Daoy (cell line): ENCODE measurements at places on chromosomes 16 and 17. TPM values are rescaled to one million over a fixed set of nuclear protein-coding genes. Genes with fewer than 3 reads are reported as not detected.

MAP2K6 gene
- total RNA-seq: 0.40 and 5.9 TPM in 2 replicates

DNA sequence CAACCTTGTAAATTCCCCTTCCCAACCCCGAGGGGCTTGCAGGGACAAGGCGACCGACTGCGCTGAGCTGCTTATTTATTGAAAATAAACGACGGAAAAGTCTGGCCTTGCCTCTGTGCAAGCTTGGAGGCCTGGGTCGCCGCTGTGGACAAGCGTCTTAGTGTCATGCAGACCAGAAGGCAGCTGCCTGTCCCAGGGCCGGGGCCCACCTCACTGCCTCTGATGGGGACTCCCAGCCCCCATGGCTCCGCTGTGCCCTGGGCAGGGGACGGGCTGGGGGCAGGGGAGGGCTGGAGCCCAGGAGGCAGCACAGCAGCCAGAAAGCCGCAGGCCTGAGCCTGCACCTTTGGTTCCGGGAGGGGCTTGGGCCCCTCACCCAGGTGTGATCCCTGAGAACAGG is 20.7 kb downstream of the RABEP2 start:
- no peak for DNase-seq

DNA sequence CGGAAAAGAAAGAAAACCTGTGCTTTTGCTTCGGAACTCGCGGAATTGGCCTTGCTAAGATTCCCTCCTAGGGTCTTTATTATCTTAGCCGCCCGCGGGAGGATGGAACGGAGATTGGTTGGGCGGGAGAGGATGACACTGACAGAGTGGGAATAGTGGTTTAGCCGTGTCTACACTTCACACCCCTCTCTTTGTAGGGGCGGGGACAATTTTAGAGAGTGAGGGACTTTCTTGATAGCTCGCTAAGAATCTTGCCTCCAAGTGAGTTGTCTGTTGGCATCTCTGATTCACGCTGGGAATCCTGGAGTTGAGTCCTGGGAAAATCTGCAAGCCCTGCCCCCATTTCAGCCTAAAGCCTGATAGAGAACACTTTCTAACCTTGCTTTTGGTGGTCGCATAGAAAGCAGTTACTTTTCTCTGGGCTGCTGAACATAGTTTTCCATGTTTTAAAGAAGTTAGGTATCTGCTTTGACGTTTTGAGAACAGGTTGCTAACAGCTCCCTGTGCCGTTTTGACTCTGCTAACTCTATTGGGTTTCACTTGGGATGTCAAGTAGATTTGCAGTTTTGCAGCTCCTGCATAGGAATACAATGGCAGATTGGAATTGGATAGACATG is 697 bp downstream of the NOL11 start:
- peak; percentile 46 for DNase-seq

ST6GALNAC1 gene
- total RNA-seq: not detected in 2 replicates

- no peak for DNase-seq
Measured at GRCh38 chr16:72072514-72073342, 9.7 kb downstream of the HPR start.

DNA sequence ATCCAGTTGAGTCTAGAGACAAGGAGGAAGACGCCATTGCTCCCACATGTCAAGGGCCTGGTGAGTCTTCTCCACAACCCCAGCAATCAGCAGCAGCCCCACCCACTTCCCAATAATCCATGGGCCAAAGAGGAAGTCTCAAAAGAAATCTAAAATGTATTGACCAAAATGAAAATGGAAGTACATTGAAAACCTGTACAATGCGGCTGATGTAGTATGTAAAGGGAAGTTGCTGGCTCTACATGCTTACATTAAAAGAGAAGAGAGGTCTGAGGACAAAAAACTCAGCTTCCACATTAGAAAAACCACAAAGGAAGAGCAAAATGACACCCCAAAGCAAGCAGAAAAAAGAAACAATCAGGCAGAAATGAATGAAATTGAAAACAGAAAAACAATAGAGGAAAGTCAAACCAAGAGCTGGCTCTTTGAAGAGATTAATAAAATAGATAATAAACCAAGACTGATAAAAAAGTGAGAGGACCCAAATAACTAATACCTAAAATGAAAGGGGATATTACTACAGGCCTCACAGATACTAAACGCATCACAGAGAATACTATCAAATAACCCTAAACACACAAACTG is 100.6 kb upstream of the METRNL start:
- no peak for DNase-seq

DNA sequence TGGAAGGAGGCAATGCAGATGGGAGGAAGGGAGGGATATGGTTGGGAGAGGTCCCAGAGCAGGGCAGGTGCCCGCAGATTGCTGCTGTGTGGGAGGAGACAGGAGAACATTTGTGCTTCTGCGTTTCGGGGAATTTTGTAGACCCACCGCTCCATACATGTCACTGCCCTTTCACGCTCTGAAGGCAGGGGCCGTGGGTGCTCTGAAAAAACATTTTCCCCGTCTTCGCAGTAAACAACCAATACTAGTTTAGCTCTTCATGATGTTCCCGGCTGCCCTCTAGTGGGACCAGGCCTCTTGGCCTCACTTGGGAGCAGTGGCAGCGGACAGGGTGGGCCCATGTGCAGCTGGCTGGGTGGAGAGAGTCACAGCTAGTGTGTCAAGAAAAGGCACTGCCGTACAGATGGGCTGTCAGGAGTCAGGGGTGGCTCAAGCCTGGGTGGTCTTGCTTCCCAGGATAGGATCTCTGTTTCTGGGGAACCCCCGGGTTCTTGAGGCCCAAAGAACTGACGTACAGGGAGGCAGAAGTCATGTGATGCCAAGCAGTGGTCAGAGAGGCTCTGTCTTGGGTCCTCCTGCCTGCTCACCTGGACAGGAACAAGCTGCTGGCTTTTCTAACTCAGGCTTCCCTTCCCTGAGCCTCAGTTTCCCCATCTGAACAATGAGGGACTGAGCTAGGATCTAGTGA is 46.5 kb upstream of the CPNE2 start:
- peak; percentile 18 for DNase-seq

- no peak for DNase-seq
Measured at GRCh38 chr16:60979119-60979518, 1057.1 kb downstream of the CDH8 start.

DNA sequence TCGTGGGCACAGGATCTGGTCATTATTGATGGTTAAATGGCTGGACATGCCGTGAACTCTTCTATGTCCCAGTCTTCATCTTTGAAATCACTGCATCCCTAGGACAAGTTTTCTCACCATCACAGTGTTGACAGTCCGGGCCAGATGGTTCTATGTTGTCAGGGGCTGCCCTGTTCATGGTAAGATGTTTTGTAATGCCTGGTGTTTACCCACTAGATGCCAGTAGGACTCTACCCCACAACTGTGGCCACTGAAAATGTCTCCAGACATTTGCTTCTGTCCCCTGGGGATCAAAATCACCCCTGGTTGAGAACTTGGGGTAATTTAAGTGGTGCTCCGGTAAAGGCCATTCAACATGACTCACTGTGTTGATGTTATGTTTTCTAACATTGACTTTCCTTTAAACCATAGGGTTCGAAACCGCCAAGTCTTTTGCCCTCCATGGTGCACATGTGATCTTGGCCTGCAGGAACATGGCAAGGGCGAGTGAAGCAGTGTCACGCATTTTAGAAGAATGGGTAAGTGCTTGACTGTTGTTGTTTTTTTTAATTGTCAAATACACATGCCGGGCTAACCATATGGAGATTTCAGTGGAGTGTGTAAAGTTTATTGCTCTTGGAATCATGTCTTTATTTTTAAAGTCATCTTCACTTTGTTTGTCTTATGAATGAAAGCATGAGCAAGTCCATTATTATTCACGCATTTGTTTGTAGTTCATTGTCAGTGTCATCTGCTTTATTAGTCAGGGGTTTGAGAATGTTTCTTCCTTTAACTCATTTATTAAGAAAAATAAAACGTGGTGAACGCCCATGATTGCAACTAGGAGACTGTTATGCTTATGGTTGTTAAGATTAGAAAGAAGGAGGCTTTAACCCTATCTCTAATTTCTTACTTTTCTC is 64.6 kb downstream of the WWOX start:
- DNase-seq: peak; percentile 15

TAT gene
- not detected in 2 replicates for total RNA-seq

DNA sequence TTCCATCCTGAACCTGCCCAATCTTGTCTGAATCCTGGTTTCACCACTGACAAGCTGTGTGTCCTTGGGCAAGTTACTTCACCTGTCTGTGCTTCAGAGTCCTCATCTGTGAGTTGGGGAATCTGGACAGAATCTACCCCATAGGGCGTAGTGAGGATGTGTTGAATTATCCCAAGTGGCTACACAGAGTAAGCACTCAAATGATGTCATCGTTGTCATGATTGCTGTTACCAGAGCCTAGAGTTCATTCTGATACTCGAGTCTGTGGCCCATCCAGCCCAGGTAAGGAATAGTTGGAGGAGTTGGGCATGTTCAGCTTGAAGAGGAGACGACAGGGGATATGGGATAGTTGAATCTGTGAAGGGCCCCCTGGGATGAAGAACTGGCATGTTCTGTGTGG is 45.9 kb downstream of the MAPT start:
- DNase-seq: no peak
